ENCODE measurements at places on chromosomes 7 and 10.

DNA sequence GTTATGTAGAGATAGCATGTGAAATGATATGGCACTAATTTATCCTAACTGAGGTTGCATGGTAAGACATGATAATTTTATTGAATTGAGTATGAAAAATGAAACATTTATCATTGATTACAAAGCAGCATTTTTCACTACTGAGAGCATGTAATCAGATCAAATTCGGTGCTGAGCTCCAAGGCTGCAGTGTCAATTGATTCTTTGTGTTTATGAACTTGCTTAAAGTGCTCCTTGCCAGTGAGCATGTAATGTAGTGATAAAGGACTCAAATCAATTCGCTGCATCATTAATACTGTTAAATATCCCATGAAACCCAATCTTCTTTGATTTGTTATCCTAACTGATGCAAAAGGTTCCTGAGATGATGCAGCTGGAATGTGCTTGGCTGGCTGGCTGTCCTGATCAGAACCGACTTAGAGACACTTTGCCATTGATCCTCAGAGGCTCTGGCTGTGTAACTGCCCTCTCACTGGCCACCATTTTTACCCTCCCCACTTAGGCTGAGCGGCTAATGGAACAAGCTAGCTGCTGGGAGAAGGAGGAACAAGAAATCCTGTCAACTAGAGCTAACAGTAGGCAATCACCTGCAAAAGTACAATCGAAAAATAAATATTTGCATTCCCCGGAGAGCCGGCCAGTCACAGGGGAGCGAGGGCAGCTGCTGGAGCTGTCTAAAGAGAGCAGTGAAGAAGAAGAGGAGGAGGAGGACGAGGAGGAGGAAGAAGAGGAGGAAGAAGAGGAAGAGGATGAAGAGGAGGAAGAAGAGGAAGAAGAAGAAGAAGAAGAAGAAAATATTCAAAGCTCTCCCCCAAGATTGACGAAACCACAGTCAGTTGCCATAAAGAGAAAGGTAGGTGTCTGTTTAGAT is 89.8 kb upstream of the SAMD8 start:
- peak; percentile 42 for DNase-seq

DNA sequence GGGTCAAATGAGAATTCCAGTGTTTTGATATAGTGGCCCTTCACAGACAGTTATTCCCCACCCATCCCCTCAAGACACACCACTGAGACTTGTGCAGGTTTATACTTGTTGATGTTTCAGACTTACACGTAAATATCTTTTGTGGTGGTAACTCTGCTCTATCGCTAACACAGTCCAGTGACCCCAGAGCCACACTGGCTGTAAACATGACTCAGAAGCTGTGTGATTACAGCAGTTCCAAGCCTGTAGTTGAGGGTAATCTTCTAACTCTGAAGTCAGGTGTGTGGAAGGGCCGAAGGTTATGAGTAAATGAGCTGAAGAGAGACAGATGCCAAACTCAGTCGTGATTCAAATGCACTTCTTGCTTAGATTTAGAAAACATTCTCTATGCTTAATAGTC is 19.4 kb downstream of the NOBOX start:
- no peak for DNase-seq

DNA sequence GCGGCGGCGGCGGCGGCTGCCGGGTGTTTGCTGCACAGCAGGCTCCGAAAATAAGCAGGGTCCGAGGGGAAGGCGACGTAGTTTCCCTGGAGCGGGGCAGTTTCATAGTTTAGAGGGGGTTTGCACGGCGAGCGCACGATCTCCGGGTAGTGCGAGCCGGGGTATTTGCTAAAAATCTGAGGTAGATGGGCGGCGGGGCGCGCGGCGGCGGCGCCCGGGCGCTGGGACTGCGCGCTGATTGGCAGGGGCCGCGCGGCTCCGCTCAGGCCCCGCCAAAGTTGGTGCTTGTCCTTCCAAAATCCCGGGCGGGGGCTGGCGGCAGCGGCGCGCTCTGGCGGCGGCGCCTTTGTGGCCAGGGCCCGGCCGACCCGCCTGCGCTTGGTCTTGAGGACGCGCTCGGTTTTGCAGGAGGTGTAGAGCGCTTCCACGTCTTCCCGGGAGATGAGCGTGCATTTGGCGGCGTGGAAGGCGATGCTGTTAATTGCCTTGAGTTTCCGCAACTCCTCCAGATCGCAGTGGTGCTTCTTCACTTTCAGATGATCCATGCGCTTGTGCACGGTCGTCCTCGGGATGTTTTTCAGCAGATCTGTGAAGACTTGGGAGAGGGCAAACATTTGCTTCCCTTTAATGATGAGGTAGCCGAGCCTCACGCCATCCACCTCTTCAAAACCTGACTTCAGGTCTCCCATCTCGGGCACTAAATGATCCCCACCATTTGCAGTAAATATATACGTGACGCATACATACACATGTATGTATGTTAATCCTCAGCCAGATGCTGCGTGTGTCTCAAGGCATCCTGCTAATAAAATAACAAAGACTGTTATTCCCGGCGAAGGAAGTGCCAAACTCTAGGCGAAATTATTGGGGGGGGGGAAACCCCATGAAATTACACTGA is 8.1 kb downstream of the SKIDA1 start:
- DNase-seq, result peak; percentile 62

GRCh38 chr10:11112718-11113117 is 95.0 kb downstream of the CELF2 start:
- DNase-seq, result no peak

Data from prostate gland (tissue), 2 donors.